Colonic mucosa (tissue), 4 donors: ENCODE measurements at places on chromosomes 3 and 15.

- DNase-seq, result no peak
These were observed 767.0 kb downstream of the TUSC7 start for GRCh38 chr3:117476572-117476971.

DNA sequence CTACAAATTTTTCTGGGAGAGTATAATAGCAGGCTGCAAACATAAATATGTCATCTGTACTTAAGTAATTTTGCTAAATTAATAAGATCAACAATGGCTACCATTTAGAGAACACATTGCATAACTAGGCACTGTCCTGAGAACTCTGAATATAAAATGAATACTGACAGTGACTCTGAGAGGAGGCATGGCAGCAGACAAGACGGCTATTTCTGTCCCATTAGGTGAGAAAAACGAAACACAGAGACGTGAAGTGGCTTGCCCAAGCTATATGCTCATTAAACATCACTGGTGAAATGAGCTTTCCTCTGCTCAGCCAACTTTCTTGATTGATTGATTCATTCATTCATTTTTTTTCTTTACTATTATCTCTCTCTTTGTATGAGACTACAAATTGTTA, 384.3 kb downstream of the PTPRG start:
- DNase-seq, result no peak

DNA sequence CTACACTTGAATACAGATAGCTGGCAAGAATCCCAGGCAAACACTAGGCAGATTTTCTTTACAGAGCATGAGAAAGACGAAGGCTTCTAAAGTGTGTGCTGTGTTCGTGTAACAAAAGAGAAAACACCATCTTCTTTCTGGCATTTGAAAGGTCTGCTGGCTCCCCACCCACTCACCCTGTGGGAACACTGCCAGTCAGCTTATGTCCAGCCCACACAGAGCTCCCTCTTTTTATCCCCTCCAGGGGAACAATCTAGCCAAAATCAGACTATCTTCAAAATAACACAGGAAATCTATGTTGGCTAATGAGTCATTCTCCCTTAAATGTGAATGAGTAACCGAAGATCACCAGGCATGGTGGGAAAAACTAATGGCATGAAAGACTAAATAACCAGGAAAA, 45.6 kb upstream of the PAQR5 start:
- DNase-seq, result no peak

DNA sequence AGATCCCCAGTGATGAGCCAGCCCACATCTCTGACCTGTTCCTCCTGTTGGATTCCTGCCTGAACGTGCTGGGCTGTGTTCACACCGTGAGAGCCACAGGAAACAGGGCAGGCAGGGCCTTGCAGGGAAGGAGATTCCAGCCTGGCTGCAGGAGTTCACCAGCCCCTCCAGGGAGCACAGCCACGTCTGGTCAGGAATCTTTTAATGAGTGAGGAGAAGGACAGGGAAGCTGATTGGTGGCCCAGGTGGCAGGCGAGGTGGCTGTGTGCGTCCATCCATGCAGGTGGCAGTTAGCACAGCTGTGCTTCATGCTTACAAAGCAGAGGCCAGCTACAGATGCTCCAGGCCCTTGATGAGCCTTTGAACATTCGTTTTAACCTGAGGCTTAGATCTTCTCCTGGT, 10.5 kb downstream of the LRRK1 start:
- DNase-seq, result no peak

GRCh38 chr3:189605717-189606116, 25.5 kb upstream of the TP63 start:
- DNase-seq, result no peak

DNA sequence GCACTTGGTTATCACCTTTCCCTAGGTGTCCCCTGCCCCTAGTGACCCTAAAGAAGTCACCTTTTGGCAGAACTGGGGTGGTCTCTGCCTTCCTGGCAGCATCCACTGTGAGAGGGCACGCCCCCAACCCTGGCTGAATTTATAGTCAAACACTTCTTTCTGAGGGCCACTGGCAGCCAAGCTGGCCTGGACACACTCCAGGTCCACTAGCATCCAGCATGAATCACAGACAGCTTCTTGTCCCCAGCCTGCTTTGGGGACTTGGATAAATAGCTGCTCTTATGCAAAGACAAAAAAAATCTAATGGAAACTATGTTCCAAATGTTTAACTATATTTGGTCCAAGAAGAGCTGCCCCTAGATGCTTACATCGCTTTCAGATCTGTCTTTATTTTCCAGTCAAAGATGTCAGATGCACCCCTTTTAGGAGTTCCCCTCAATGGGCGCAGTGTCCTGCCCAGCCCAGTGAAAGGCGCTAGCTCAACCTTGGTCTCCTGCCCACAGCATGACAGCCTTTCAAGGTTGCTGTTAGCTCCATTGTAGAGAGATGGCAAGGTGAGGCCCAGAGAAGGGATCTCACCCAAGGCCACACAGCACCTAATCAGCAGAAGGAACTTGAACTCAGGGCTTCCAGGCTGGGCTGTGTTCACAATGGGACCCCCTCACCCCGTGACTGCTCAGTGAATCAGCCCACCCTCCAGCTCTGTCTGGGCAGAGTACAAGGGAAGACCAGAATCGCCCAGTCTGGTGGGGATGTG, 7.0 kb downstream of the RASL12 start:
- DNase-seq, result no peak

- DNase-seq, result no peak
These were observed 256.4 kb upstream of the TPM1 start for GRCh38 chr15:62785881-62786828.

- no peak for DNase-seq
These were observed 4.4 kb downstream of the SEMA6D start for GRCh38 chr15:47721676-47722075.

DNA sequence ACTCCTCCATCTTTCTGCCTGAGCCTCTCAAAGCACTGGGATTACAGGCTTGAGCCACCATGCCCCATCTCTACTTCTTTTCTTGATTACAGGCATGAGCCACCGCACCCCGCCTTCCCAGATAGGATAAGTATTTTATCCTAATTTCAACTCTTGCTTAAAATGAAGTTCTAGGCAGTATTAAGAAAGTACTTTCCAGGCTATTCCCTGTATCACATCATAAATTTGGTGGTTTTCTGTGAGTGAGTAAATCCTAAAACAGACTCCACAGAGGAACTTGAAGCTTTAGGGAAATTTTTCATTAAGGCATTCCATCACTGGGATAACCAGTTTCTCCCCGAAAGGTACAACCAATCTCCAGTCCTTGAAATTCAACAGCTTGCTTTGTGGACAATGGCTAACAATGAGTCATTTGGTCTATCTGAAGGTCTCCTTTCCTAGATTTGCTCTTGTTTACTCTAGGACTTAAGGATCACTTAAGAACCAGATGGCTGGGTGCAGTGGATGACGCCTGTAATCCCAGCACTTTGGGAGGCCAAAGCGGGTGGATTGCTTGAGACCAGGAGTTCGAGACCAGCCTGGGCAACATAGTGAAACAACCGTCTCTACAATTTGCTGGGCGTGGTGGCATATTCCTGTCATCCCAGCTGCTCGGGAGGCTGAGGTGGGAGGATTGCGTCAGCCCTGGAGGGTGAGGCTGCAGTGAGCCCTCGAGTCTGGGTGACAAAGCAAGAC, 49.7 kb upstream of the SKIL start:
- no peak for DNase-seq

DNA sequence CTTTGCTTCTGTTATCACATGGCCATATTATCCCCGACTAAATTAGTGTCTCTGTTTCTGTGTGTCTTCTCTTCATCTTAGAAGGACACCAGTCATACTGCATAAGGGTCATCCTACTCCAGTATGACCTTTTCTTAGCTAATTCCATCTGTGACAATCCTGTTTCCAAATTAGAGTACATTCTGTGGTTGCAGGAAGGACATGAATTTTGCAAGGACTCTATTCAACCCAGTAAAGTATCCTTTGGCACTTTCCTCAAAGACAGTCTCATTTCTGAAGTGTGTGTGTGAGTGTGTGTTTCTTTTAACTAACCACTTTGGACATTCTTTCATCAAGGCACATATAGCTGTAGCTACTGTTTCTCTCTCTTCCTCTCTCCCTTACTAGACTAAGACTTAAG, 15.2 kb upstream of the MME start:
- DNase-seq, result no peak

- no peak for DNase-seq
These were observed 4.0 kb downstream of the FMN1 start for GRCh38 chr15:33190539-33190938.

DNA sequence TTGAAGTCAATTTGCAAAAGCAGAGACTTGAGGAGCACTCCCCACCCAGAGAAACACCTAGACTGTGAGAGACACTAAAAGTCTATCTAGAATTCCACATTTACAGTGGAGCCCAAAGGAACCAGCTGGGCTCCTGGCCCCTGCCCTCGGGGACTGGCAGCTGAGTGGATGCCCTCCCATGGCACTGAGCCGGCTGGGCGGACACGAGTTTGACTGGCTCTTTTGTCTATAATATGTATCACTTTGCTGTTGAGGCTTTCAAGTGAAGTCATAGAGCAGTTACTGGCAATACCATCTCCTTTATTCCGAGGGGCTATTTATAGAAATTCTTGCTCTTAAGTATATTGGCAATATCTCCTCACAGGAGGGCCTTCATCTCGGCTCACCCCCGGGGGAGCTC, 65.8 kb upstream of the TNFAIP8L3 start:
- DNase-seq, result no peak

DNA sequence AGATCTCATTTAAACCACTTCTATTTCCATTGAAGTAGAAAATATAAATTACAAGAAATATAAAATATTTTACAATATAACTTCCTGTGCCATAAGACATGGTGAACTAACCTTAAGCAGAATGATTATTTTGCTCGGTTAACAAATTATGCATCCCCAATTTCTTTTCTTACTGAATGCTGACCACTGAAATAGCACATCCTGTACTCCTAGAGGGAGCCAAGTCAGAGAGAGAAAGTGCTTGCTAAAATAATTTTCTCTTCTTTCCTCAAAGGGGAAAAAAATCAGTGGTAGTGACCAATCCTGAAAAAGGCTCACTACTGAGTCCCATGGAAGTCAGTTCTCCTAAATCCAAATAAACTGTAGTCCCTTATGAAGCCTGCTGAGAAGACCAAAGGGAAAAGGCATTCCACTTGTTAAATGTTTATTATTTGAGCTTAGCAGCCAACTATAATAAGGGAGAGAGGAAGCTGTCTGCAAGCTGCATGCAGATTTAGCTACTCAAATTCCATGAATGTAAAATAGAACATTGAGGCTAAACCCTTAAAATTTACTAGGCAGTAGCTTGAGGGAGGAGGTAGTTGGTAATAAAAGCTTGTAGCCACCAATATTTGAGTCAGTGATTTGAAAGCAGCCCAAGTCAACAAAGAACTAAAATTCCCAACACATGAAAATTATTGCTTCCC, 33.1 kb downstream of the CEP152 start:
- no peak for DNase-seq

DNA sequence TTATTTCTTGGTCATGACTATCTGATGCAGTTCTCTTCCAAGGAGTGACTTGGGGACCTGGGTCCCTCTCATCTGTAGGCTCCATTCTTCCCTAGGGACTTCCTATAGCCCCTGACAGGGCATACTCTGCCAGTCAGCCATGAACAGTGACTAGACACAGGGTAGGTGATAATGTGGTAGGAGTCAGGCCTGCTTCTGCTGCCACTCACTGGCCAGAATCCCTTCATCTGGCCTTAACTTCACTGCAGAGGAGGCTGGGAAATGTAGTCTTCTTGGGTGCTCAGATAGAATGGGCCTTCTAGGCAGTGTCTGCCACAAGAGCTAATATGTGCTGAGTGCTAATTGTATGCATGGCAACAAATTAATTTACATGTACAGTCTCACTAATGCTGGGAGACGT, 84.5 kb downstream of the CACNA2D3 start:
- DNase-seq, result no peak

DNA sequence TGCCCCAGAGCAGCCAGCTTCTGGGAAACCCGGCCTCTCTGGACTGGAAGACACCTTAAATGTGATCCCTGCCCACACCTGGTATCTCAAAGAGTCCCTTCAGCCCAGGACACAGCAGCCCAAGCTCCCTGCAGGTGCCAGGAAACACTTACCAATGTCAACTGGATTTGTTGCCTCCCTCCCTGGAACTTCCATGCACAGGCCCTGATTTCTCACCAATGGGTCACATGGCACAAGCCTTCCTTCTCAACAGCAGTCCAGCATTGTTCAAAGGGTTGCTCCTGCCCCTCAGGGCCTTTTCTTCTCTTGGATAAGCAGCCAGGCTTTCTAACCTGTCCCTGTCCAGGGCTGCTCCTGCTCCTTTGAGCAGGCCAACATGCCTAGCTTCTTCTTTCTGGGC, 31.6 kb downstream of the ANP32A start:
- no peak for DNase-seq
